ENCODE measurements at places on chromosomes 4 and X. TPM values are rescaled to one million over a fixed set of nuclear protein-coding genes. Genes with fewer than 3 reads are reported as not detected.

Gene WDR17
- polyA plus RNA-seq = 8.5 TPM

GRCh38 chr4:129092631-129093190 lies 628 bp downstream of the SCLT1 start:
- peak; percentile 77 for DNase-seq

Gene TMEM154
- polyA plus RNA-seq = 0.62 TPM

Gene CFI
- 72.3 TPM for polyA plus RNA-seq

Gene PAGE2B
- polyA plus RNA-seq = not detected

Measured in left renal cortex interstitium (tissue), 4 donors.